ENCODE measurements at places on chromosomes 1 and 21.

DNA sequence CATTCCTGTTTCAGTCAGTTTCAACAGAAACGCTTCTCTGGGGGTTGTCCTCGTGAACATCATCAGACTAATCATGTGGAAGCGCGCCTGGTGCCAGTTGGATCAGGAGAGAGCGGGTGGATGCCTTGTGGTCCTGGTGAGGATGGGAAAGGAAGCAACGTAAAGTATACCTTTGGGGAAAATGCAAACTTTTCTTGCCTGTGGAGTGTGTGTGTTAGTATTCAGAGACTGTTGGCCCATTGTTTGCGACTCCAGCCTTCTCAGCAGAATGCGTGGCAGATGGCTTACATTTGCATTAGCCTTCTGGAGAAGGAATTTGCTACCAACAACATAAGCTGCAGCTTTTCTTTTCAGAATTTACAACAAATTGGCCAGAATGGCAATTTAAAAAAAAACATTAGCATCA lies 173.9 kb downstream of the RWDD3 start:
- DNase-seq, result no peak

DNA sequence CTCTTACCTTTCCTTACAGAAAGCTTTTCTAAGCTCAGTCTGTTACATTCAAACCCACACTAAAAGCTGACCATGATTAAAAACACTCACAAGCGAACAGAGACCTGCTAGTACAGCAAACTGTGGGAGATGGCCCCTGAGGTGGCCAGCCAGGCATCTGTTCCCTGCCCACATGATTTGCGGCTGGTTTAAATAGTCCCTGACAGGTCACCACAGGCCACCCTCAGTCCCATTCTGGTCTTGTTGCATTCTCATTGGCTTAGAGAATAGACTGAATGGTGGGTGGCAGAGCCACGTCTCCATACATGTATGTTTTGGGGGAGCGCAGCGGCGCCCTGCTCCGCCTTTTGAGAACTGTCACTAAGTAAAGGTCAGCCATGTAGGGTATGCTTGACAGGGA lies 2.3 kb upstream of the ACTA1 start:
- DNase-seq, result no peak

DNA sequence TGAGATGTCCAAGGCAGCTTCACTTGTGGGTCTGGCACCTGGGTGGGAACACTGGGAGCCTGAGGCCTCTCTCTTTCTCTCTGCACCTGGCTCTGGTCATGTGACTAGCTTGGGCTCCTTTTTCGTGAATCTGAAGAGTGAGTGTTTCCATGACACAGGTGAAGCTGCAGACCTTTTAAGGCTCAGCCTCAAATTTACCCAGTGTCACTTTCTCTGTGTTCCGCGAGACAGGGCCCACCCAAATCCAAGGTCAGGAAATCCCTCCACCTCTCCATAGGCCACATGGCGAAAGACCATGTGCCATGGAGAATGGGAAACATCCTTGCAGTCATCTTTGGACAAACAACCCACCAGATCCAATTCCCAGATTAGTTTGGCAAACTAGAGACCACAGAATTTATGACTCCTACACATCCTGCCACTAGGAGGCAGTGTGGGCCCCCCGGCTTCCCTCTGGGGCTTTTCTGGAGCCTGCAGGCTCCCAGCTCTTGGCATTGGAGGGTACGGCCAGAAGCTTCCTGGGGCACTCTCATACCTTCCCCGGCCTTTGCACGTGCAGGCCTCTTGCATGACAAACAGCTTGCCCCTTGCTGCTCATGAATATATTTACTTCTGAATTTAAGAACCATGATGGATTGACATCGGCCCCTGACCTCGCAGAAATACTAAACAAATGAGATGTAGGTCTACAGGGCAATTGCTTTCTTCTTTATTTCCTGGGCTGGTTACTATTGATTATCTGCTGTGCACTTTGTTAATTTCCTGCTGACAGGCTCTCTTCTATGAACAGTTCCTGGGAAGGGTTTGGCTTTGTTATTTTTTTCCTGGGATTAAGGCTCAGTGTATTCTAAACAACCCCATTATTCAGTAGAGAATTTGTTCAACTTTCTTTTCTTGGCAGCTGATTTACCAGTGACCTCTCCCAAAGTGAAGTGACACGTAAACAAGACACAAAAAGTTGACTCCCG lies 180.7 kb downstream of the KAZN start:
- no peak for DNase-seq

DNA sequence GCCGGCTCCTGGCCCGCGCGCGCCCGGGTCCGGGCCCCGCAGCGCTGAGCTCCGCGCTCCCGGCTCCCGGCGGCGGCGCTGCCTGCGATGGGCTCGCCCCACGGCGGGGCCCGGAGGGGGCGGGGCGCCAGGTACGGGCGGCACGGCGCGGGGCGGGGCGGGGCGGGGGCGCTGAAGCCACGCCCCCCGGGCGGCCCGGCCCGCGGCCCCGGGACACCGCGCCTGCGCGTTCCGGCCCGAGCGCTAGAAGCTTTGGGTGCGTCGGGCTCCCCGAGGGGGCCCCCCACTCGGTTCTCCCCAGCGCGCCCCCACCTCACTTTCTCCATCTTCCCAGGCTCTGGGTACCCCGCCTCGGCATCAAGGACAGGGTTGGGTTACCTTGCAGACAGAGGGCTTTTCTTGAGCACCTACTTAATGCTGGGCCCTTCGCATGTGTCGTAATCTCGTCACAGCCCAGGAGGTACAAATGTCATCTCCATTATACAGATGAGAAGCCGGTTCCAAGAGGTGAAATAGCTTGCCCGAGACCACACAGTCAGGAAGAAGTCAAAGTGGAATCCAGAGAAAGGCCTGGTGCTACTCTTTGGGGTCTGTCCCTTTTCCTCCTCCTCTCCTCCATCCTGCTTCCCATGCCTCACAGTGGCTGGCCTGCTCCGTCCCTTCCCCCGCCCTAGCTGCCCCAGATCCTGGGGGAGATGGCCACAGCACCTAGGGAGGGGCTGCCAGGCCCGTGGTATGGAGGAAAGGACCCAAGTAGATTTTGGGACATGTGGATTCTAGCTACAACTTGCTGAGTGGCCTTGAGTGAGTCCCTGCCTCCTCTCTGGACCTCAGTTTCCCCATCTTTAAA lies 46.5 kb downstream of the RAP1GAP start:
- no peak for DNase-seq

- no peak for DNase-seq
These were observed 282.7 kb downstream of the KIF26B start for GRCh38 chr1:245437369-245438062.

DNA sequence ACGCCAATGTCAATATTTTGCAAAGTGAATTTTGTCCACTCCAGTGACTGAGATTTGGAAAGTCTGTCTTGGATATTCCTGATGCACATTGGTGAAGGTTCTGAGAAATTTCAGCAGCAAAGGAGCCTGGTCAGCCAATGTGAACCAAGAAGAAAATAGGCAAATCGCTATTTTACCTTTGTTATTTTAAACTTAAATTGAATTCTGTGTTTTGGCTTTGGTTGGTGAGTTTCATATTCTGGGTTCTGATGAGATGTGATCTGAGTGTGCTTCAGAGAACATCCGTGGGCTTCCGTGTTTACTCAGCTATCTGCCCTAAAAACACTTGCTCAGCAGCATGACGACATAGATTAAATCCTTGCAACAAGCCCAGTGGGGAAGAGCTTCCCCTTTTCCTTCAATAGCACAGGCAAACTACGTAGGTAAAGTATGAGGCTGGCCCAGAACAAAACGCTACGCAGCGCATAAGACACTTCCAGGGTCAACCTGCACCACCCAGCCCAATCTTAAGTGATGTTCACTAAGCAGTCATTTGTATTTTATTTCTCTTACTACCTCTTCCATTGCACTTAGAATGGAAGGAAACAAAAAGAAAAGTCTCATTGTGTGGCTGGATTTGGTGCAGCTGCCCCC lies 176.4 kb upstream of the KAZN start:
- DNase-seq, result no peak

- DNase-seq, result no peak
These were observed 190.2 kb upstream of the PALMD start for GRCh38 chr1:99455760-99456159.

DNA sequence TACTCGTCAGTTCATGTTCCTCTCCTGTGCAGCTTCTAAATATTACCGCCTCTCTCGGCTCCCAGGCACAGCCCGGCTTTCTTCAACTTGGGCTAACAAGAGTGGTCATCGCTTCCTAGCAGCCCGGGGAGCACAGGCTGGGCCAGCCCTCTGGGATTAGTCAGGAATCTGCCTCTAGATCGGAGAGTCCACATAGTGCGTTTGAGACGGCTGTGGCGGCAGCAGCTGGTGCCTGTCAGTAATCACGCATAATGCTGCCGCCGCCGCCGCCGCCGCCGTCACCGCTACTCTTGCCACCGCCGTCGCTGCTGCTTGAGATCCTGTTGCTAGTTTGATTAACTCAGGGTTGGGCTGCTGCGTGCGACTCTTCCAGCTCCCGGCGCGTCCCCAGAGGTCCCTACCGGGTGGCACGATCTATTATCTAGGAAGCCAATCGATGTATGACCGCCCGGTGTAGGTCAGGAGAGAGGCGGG lies at the start of gene RXRG:
Gene RXRG, minus strand, starts transcription at position 230 of the 474 bp plus-strand sequence. CDS start 233 bp downstream, outside the sequence.
- DNase-seq, result peak; percentile 61

GRCh38 chr21:34910396-34910795 lies 138.7 kb downstream of the RUNX1 start:
- DNase-seq, result peak; percentile 44

DNA sequence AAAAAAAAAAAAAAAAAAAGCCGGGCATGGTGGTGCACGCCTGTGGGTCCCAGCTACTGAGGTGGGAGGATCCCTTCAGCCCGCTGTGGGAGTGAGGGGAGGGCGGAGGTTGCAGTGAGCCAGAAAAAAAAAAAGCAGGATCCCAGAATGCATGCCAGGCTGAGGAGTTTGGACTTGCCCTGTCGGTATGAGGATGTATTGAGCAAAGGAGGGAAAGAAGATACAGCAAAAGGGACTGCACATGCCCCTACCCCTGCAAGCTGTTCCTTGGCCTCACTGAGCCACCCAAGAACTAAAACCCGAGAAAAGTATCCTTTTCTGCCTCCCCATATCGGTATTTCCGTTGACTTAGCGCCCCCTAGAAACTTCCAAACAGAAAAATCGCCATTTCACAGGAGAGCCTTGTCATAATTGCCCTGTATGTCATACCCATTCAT lies 1.3 kb upstream of the GPATCH4 start:
- DNase-seq, result no peak

DNA sequence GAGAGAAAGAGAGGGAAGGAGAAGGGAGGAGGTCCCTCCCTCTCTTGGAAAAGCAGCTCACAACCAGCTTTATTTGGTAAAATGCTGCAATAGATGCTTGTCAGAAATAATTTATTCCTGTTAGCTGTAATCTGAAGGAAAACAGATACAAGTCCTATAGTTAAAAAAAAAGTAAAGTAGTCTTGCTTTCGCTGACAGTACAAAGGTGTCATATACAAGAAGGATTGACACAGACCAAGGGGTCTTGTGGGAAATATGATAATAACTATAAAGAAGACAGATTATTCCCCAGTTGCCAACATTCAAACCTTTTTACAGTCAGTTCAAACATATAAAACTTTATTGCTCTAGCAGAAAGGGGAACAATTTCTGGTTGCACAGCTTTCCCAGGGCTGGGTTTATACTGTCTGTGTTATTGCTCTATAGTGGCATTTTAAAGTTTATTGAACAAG lies 145.0 kb downstream of the PBX1 start:
- DNase-seq, result no peak

GRCh38 chr1:116273042-116273783 lies 99.8 kb upstream of the ATP1A1 start:
- peak; percentile 36 for DNase-seq

DNA sequence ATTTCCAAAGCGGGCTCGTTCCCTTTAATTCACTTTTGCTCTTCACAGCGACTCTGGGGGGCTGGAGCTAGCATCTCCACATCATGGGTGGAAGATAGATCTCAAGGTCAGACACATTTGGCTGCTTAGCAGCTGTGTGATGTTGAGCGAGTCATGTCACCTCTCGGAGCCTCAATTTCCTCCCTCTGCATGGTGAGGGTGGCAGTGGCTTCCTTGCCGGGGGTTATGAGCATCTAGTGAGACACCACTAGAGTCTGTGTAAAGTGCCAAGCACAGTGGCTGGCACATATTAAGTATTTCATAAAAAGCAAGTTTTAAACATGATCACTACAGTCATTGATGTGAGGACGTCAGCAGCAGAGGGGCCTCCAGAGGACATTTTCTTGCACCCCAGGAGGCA lies 16.9 kb upstream of the ECE1 start:
- no peak for DNase-seq

DNA sequence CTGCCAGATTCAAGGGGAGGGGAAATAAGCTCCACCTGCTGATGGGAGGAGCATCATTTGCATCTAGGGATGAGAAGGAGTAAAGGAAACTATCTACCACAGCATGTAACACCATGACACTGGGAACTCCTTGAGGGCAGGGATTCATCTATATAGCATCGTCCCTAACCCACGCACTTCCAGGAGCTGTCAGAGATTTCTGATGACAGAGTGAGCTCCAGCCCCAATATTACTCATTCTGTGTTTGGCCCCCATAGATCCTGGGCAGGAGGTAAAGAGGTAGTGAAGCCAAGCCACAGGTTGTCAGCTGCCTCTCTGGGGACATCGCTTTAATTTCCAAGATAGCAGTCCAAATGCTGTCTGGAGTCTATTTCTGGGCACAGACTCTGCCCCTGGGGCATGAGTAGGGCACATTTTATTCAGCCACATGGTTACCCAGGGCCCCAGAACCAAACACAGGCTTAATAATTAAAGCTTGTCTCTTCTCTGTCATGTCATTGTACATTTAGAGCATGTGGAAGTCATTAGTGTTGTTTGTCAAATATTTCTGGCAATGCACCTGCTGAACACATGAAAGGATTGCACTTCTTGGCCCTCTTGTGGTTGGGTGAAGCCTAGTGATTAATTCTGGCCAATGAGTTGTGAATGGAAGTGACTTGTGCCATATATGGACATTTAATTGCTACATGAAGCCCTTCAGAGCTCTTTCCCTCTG lies 105.9 kb upstream of the POU3F1 start:
- DNase-seq, result peak; percentile 97

DNA sequence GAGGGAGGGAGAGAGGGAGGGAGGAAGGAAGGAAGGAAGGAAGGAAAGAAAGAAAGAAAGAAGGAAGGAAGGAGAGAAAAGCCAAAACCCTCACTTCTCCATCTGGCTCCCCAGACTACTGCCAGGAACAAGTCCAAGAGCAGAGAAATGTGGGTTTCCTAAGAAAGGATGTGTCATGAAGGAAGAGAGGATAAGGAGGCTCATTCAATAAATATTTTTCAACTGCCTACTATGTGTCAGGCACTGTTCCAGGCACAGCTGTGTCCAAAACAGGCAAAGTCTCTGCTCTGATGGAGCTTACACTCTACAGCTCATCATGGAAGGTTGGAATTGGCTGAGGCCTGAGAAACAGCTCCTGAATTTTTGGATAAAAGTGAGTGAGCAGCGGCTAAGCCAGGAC lies 42.6 kb upstream of the ATP2B4 start:
- no peak for DNase-seq

DNA sequence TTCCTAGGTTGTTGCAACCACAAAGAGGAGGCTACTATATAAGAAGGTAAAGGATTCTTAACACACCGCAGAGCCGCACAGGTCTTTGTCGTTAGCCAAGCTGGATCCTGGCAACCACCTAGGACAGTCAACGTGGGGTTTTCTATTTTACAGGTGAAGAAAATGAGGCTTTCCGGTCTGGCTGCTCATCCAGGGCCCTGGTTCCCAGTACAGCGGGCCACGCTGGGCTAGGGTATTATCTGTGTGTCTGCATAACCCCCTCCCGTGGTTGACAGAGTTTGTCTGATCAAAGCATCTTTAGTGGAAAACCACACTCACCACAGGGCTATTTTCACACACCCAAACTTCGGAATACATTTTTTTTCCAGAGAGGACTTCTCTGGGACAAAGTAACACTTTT lies 39.0 kb upstream of the PDE9A start:
- DNase-seq, result no peak

GRCh38 chr1:15378729-15379128 lies 31.0 kb upstream of the EFHD2 start:
- no peak for DNase-seq

GRCh38 chr1:94105581-94105952 lies 15.4 kb downstream of the ABCA4 start:
- DNase-seq, result no peak
